A549 treated with dexamethasone at 1 μM for 4 hours (cell line): ENCODE measurements at places on chromosomes 11 and 22. TPM values are rescaled to one million over a fixed set of nuclear protein-coding genes. Genes with fewer than 3 reads are reported as not detected.

The TEX12 gene
- not detected in 5 replicates for total RNA-seq

The PHF21B gene
- 0.64 to 0.92 TPM (median 0.88 TPM) in 5 replicates for total RNA-seq

The CBX6 gene
- total RNA-seq: 21.0 to 32.5 TPM (median 30.6 TPM) in 5 replicates

The CASP1 gene
- total RNA-seq: 0.21 to 0.30 TPM (median 0.30 TPM) in 3 of 5 replicates, not detected in the others

The LUZP2 gene
- not detected in 5 replicates for total RNA-seq

The OR2D2 gene
- not detected in 5 replicates for total RNA-seq

The SMARCB1 gene
- total RNA-seq: 49.6 to 56.0 TPM (median 54.7 TPM) in 5 replicates

The PI4KA gene
- total RNA-seq: 17.2 to 23.0 TPM (median 21.6 TPM) in 5 replicates

The SLC36A4 gene
- total RNA-seq: 14.2 to 18.4 TPM (median 17.5 TPM) in 5 replicates

The VSIG10L2 gene
- total RNA-seq: not detected in 5 replicates

The KRTAP5-7 gene
- total RNA-seq: not detected in 5 replicates

The LRRC74B gene
- 0.08 TPM in 1 of 5 replicates, not detected in the others for total RNA-seq

The EIF3L gene
- 260 to 305 TPM (median 269 TPM) in 5 replicates for total RNA-seq

The HBG2 gene
- not detected in 5 replicates for total RNA-seq

The C11orf86 gene
- 37.3 to 63.3 TPM (median 53.3 TPM) in 5 replicates for total RNA-seq

The ACCSL gene
- not detected in 5 replicates for total RNA-seq

The PANX2 gene
- 4.7 to 6.5 TPM (median 5.9 TPM) in 5 replicates for total RNA-seq

The NPTXR gene
- total RNA-seq: 8.0 to 11.1 TPM (median 9.3 TPM) in 5 replicates

The UPK3A gene
- not detected in 5 replicates for total RNA-seq

The LRRN4CL gene
- 0.08 to 0.13 TPM (median 0.09 TPM) in 3 of 5 replicates, not detected in the others for total RNA-seq

The DRICH1 gene
- 0.11 to 0.41 TPM (median 0.12 TPM) in 4 of 5 replicates, not detected in the other for total RNA-seq

The C11orf97 gene
- total RNA-seq: not detected in 5 replicates

The ME3 gene
- 13.2 to 16.1 TPM (median 14.5 TPM) in 5 replicates for total RNA-seq

The INPP5J gene
- total RNA-seq: 0.21 to 0.55 TPM (median 0.47 TPM) in 5 replicates

The DERL3 gene
- total RNA-seq: 0.35 to 0.88 TPM (median 0.74 TPM) in 5 replicates

The MIOX gene
- total RNA-seq: 0.07 TPM in 1 of 5 replicates, not detected in the others

The SYCE3 gene
- 0.40 to 0.91 TPM (median 0.47 TPM) in 3 of 5 replicates, not detected in the others for total RNA-seq

The OR10D3 gene
- total RNA-seq: not detected in 5 replicates

The HOATZ gene
- total RNA-seq: not detected in 5 replicates

The TBC1D10A gene
- 7.5 to 9.6 TPM (median 9.1 TPM) in 5 replicates for total RNA-seq

The SHANK3 gene
- total RNA-seq: 2.5 to 5.6 TPM (median 4.2 TPM) in 5 replicates

The ANKRD42 gene
- 6.3 to 10.1 TPM (median 9.6 TPM) in 5 replicates for total RNA-seq

The CCDC116 gene
- total RNA-seq: 0.06 to 0.14 TPM (median 0.09 TPM) in 3 of 5 replicates, not detected in the others

The LINC01488 gene
- 0.04 to 0.11 TPM in 2 of 5 replicates, not detected in the others for total RNA-seq

The PKNOX2 gene
- 0.05 TPM in 1 of 5 replicates, not detected in the others for total RNA-seq

The TRIM48 gene
- 0.05 to 0.06 TPM in 2 of 5 replicates, not detected in the others for total RNA-seq

The KCNE3 gene
- not detected in 5 replicates for total RNA-seq

The SLC7A4 gene
- total RNA-seq: not detected in 5 replicates

The FDXACB1 gene
- 1.4 to 1.6 TPM (median 1.5 TPM) in 5 replicates for total RNA-seq

The TMPRSS5 gene
- total RNA-seq: 0.08 to 0.15 TPM (median 0.11 TPM) in 5 replicates

The SPTBN2 gene
- total RNA-seq: 6.7 to 10.6 TPM (median 9.9 TPM) in 5 replicates

The ALDH3B1 gene
- 107 to 145 TPM (median 128 TPM) in 5 replicates for total RNA-seq

The ZNF280A gene
- 2.6 to 3.5 TPM (median 3.4 TPM) in 5 replicates for total RNA-seq

The TEX54 gene
- not detected in 5 replicates for total RNA-seq

The PPP6R2 gene
- 7.6 to 14.5 TPM (median 12.0 TPM) in 5 replicates for total RNA-seq

The NCR3LG1 gene
- 1.9 to 3.7 TPM (median 2.8 TPM) in 5 replicates for total RNA-seq
